Calu3 (cell line): ENCODE measurements at places on chromosomes 4 and X.

- DNase-seq: no peak
These were observed 359.6 kb downstream of the IL1RAPL1 start for GRCh38 chrX:28946846-28947245.

DNA sequence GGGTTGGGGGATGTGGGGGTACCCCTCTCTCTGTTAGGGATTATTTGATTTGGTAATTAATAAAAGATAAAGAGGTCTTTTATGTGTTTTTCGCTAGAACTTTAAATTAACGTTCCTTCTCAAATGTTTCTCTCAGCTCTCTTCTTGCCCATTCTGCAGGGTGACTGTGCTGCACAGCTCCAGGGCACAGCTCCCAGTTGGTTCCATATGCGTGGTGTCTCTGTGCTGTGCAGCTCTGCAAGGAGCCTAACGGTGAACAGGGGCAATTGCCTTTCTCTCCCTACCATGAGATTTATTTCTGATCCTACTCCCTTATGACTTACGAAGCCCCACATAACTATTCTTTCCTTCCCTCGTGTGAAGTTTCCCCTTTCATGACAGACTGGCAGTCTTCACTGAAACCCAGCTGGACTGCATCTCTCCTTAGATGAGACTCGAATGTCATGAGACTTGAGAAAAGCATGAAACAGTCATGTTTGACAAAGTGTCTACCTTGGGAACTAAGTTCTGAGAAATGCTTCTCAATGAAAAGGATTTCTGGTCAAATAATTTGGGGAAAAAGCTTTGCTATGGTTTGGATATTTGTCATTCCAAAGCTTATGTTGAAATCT lies 50.2 kb upstream of the SPRY1 start:
- DNase-seq: no peak

- no peak for DNase-seq
These were observed 41.5 kb downstream of the GATB start for GRCh38 chr4:151718984-151719955.

GRCh38 chr4:150280081-150280895 lies 202.0 kb downstream of the DCLK2 start:
- no peak for DNase-seq

GRCh38 chr4:2928242-2929176 lies 34.7 kb downstream of the NOP14 start:
- no peak for DNase-seq

- no peak for DNase-seq
These were observed 12.5 kb upstream of the CXCL13 start for GRCh38 chr4:77593101-77593500.

GRCh38 chr4:104726002-104726401 lies 231.3 kb upstream of the CXXC4 start:
- DNase-seq: no peak

DNA sequence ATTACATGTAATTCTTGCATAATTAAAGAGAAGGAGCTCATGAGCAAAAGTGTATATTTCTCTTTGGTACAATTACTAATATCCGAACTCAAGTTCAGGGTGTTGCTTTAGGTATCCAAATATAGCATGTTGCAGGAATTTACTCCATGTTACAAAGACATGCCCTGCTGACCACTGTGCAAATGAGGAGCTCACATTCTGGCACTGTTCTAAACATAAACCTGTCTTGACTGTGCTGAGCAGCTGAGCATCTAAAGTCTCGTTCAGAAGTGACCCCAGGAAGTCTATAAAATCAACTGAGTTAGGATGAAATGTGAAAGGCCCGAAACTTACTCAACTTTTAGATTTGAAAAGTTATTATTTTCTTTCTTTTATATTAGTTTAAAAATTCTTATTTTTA lies 124.3 kb downstream of the STIM2 start:
- no peak for DNase-seq

DNA sequence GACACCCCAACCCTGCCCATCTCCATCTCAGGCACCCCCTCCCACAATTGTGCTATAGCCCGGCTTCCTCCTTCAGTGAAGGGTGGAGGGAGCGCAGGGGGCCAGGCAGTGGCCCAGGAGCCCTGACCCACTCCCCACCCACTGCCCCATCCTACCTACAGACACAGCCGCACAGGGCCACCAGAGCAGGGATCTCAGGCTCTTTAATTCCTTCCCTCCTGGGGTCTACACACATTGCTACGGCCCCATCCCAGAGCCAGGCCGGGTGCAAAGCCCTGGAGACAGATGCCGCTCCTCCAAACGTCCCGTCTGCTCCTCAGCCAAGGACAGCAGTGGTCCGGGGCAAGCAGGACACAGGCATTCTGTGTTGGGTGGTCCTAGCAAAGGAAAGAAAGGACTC lies 12.8 kb upstream of the DUSP9 start:
- no peak for DNase-seq

- no peak for DNase-seq
These were observed 832.7 kb upstream of the INTU start for GRCh38 chr4:126799971-126800574.

DNA sequence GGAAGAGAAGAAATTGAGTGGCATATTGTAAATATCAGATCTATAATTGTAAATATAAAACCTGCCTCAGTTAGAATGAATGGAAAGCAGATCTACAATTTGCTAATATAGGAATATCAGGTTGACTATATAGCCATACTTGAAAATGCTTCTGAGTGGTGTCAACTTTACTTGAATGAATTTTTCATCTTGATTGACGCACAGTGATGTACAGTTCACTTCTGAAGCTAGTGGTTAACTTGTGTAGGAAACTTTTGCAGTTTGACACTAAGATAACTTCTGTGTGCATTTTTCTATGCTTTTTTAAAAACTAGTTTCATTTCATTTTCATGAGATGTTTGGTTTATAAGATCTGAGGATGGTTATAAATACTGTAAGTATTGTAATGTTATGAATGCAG lies 132.6 kb downstream of the TET2 start:
- no peak for DNase-seq

- DNase-seq: no peak
These were observed 3.8 kb upstream of the RADX start for GRCh38 chrX:106608016-106608415.

GRCh38 chr4:92968556-92968955 lies 664.8 kb downstream of the GRID2 start:
- DNase-seq: no peak

GRCh38 chrX:71492231-71493065 lies 40.5 kb upstream of the OGT start:
- DNase-seq: peak; percentile 40

GRCh38 chrX:85561231-85561630 lies 181.8 kb upstream of the POF1B start:
- DNase-seq: no peak

DNA sequence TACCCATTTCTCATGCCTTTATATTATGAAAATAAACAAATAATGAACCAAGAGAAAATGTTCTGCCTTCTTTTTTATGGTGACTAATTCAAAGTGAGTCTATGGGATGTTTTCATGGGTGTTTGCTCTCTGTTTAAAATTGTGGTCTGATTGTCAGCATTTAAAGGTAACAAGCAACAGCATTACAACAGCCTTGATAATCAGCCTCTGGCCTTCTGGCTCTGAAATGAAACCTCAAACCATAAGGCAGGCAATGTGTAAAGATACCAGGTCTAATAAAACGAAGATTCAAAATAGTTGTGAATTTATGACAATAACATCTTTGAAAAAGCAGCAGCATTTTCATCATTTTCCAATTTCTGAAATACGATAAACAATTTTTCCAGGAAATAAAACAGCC lies 63.7 kb downstream of the FAM13A start:
- DNase-seq: no peak

- DNase-seq: no peak
These were observed 153.4 kb upstream of the ANK2 start for GRCh38 chr4:112895811-112896608.

GRCh38 chr4:169128902-169129301 lies 118.8 kb upstream of the CBR4 start:
- no peak for DNase-seq

DNA sequence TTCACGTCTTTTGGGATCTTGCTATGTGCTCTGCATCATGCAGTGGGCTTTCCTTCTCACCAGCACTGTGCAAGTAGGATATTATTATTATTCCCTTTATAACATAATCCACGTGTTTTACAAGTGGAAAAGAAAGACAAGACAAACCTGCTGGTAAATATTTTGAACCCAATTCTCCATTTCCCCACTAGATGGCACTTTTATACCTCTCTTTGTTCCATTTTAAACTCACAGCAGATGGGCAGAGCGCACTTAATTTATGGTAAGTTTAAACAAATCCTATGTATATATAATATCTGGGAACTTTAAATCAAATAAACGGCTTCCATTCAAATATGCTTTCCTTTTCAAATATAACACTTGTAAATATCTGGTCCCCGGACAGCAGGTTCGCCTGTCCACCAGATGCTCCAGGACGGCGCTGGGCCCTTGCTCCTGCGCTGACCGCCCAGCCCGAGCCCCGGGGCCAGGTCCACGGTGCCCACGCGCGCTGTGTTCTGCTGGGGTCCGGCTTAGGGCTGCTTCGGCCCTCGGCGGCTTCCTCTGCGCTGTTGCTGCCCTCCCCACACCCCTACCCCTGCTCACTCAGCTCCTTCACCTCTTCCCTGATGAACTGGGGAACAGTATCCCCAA lies 31.1 kb downstream of the F11 start:
- peak; percentile 22 for DNase-seq

DNA sequence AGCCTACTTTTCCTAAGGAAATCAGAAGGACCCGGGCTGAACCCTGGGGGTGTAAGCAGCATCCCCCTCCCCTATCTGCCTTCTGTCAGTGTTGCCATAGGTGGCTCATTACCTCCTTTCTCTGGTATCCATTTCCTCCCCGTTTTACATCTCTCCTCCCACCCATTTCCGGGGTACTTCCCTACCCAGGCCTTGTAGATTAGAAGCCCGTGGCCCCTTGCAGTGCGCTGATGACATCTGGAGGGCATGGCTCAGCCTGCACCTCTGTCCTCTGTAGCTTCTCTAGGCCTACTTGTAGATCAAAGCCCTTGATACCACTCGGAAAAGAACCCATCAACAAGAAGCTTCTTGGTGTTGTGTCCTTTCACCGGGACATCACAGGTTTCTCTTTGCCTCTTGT lies 71.8 kb downstream of the NBDY start:
- DNase-seq: no peak

GRCh38 chr4:83618431-83618830 lies 82.5 kb downstream of the GPAT3 start:
- DNase-seq: peak; percentile 59

DNA sequence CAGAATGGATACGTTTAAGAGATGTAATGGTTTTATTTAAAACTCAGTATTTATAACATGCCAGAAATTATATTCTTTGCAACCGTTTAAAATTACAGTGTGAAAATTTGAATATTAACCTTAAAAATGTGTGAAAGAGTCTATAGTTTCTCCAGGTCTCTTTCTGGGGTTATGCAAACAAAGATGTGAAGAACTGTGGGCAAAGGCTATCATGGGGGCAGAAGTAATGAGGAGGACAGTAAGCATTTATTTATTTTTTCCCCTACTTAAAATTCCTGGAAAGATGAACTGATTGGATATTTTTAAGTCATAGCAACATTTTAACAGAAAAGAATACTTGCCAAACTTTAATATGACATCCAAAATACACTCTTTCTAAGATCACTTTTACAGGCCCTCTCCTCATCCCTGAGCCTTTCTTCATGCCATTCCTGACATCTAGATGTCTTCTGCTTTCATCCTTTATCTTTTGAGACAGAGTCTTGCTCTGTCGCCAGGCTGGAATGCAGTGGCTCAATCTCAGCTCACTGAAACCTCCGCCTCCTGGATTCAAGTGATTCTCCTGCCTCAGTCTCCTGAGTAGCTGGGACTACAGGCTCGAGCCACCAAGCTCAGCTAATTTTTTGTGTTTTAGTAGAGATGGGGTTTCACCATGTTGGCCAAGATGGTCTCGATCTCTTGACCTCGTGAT lies 46.1 kb downstream of the TMEM131L start:
- no peak for DNase-seq

- DNase-seq: peak; percentile 17
These were observed 1.6 kb downstream of the NHS start for GRCh38 chrX:17376431-17377077.

- no peak for DNase-seq
These were observed 29.6 kb downstream of the SPARCL1 start for GRCh38 chr4:87499403-87500091.

GRCh38 chr4:181952478-181952877 lies 290.7 kb upstream of the TENM3 start:
- DNase-seq: peak; percentile 42

GRCh38 chrX:72280321-72280845 lies 3.3 kb upstream of the RPS4X start:
- DNase-seq: no peak

GRCh38 chrX:19127649-19128168 lies 5.4 kb upstream of the ADGRG2 start:
- no peak for DNase-seq

DNA sequence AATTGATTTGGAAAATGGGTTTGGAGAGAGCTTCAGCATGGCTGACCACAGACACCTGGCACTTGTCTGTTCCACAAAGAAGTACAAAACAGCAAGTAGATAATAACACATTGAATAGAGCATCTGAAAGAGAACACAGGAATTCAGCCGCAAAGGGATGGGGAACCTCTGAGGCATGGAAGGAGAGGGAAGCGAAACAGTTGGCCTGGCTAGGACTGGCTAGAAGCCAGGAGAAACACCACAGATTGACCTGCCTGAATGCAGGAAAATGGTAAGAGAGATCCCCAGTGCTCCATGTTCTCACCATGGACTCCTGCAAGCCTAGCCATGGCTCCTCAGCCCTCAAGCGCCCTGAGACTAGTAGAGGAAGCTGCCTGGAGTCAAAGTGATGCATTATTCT lies 169.7 kb upstream of the SH3RF1 start:
- no peak for DNase-seq

GRCh38 chr4:48484494-48485168 lies 1.5 kb downstream of the SLC10A4 start:
- DNase-seq: no peak

- DNase-seq: no peak
These were observed 240.0 kb downstream of the BCOR start for GRCh38 chrX:39857780-39858179.

DNA sequence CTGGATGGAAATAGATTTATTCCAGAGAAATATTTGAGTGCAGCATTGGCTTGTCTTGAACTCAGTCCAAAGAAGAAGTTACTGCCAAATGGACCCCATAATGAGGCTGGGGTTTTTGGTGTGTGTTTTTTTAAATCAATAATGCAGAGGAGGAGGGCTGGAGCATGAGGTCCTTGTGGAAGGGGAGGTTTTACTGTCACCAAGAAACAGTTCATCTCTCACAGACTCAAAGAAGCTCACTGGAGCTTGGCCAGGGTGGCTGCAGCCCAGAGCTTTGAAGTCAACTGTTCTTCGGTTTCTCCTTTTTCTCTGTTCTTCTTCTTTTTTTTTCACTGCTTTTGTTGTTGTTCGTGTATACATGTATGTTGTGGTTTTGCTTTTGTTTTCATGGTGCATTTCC lies 377.7 kb downstream of the FBXW7 start:
- no peak for DNase-seq
